LoVo (cell line): ENCODE measurements at places on chromosomes 5 and 9.

GRCh38 chr5:38755181-38755580 is 90.6 kb upstream of the OSMR start:
- no peak for DNase-seq

DNA sequence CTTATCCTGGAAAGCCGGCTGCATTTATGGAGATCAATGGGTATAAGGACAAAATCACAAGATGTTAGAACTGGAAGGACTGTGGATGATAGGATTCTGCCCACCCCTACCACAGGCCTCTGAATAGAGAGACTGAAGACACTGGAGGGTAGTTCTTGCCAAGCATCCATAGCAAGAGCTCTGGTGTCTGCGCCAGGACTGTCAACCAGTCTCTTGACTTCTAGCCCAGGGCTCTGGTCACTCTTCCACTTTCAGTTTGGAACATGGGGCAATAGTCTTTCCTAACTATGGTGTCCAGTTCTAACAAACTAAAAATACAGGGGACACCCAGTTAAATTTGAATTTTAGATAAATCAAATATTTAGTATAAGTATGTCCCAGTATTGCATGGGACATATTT is 23.4 kb downstream of the LARP1 start:
- DNase-seq: no peak

- DNase-seq: no peak
Measured at GRCh38 chr5:18984559-18985080, 1003.4 kb downstream of the CDH18 start.

DNA sequence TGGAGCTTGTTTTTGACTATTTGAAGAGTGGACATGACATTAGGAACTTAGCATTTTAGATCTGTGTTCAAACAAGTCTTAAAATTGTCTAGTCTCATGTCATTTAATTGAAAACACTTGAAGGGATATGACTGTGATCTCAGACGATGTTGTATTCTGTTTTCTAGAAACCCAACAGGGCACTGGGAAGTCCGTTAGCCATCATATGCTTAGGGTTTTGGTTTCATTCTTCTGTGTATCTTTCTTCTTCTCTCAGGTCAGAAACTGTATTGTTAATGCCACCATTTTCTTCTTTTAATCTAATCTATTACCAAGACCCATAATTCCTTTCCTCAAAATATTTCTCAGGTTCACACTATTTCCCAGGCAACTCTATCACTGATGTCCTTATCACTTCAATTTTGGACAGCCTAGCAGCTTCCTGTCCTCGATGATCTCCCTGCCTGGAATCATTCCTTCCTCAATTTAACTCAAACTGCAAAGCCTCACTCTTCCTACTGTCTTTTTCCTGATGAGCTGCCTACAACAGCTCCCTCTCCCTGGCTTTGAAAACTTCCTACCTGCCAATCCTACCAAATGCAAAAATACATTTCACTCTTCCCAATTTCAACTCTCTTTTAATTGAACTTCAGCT is 77.7 kb downstream of the MEF2C start:
- no peak for DNase-seq

- DNase-seq: no peak
Measured at GRCh38 chr5:95331358-95331757, 46.5 kb upstream of the MCTP1 start.

- DNase-seq: no peak
Measured at GRCh38 chr5:314676-315487, 6.6 kb upstream of the AHRR start.

DNA sequence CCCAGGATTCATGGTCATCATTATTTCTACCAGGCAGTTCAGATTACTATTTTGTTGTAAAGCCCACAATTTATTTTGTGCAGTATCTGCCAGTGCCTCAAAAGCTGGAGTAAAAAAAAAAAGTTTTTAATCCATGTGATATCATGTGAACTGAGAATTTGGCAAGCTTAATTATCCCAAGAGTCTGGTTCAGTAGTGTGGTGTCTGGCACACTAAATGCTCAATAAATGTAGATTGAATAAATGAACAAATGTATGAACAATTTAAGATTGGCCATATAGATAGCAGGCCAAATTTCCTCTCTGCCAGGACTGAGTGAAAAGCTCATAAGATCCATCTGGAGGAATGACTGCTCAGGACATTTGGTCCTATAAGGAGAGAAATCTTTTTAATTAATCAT is 533.0 kb downstream of the TLE1 start:
- no peak for DNase-seq
